NCI-H1930 (cell line): ENCODE measurements at places on chromosomes 7 and 10.

GRCh38 chr10:115355162-115355760 lies 262.1 kb downstream of the ATRNL1 start:
- peak; percentile 17 for DNase-seq

GRCh38 chr10:110269374-110270318 lies 35.1 kb downstream of the SMNDC1 start:
- no peak for DNase-seq

DNA sequence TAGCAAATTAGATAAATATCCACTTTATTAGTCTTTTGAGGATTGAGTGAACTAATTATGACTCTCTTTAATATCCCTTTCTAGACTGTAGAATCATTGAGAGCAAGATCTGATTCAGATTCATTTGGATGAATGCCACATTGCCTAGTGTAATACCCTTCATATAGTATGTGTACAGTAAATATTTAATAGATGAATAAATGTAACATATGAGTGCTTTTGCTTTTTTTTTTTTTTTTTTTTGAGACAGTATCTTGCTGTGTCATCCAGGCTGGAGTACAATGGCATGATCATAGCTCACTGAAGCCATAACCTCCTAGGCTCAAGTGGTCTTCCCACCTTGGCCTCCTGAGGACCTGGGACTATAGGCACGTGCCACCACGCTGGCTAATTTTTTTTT lies 14.8 kb downstream of the SAMD8 start:
- no peak for DNase-seq

DNA sequence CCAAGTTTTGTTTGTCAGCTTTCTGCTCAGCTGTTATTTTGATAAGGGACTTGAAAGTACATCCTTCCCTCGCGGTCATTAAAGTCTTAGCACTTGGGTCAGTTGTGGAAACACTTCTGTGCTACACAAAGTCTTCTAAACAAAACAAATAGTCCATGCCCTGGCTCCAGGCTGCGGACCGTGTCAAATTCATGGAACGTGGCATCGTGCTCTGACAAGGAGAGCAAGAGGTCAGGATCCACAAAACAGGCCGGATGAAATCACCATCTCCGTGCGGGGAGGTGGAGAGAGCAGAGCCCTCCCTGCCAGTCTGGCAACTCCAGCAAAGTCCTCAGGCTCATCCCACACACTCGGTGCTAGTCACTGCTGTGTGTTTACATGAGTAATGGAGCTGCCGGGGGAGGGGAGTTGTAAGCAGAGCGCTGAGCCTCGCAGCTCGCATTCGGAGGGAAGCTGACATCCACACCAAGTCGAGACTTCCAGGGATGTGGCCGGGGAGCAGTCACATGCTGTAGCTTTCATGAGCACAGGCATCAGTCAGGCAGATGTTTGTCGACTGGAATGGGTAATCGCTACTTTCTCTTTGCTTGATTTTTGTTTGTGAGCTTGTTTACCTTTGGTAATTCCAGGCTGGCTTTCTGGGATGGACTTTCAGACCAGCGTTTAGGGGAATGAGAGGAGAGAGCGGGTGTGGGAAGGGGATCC lies 147.6 kb downstream of the ARID5B start:
- DNase-seq: no peak

DNA sequence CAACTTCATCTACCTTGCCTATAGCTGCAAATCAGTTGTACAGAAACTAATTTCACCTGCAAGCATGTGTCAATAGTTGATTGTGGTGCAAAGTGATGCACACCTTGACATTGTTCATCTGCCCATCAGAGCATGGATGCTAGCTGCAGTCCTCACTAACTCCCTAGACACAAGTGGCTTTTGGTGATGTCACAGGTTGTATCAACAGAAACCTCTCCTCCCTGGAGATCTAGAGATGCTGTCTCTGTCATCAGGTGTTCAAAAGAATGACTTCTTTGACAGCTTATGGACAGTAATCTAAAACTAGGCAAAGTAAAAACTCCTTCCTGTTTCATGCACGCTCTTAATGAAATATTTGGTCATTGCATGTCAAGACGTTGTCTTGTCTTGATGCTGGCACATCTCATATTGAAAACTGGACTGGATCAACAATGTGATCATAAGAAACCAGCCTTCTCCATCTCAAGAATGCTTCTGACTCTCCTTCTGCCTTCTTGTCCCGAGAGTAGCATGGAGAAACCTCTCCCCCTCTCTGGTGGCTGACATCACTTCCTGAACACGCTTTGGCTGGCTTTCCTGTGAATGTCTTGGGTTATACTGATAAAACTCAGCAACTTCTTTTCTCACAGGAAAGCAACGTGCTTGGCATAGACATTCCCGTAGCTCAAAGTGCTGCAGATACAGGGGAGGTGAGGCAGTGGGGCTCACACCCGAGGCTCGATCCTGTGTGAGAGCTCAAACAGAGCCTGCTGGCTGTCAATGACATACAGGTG lies 176.2 kb upstream of the CDCA7L start:
- no peak for DNase-seq

GRCh38 chr10:103124420-103125096 lies 68.5 kb downstream of the NT5C2 start:
- no peak for DNase-seq

GRCh38 chr7:111094419-111094818 lies 3.5 kb downstream of the LRRN3 start:
- no peak for DNase-seq

DNA sequence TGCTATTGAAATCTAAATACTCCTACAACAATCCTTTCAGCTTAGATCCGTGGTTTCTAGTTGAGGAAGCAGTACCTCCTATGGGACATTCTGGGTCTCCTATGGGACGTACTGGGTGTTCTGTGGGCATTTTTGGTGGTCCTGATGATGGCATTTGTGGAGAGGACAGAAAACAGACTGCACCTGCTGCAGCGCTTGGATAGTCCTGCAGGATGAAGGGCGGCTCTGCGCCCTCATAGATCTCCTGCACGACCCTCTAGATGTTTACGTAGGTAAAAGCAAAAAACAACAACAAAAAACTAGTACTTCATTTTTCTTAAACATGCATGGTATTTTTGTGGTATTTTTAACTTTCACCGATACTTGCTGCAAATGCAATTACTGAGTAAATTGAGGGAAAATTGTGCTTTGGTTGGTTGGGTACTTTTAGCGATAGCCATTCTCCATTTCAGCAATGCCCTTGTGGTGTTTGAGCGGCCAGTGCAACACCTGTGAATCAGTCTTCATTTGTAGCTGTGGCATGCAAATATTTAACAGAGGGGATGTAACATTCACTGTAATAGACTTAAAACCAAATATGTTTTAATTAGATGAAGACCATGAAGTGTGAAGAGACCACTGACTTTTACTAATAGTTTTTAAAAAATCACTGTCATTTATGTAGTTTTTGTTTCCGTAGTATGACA lies 461.2 kb downstream of the SDK1 start:
- DNase-seq: no peak

DNA sequence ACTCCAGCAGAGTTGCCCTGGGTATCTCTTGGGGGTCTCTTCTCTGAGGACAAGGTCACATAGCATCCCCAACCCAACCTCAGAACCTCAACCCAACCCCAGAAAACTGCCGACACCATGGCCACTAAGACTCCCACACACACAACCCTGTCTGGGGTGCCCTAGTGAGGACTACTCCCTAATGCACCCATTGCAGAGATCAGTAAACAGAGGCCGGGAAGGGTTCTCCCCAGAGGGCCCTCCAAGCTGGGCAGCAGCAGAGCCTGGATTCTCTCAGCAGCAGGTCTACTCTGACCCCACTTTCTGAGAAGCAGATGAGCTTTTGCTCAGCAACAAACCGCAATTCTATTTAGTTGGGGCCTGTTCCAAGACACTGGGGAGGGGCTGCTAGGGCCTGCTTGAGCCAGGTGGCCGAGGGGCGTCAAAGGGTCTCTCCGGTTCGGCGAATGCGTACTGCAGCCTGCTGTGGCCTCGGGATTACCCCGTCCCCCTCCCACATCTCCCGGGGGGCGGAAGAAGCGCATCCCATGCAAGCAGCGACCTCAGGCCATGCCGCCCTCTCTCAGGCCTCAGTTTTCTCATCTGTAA lies 828 bp downstream of the OGDHL start:
- no peak for DNase-seq

- no peak for DNase-seq
Observed at GRCh38 chr7:630111-630511, 96.4 kb upstream of the DNAAF5 start.

GRCh38 chr7:13846386-13846785 lies 143.1 kb downstream of the ETV1 start:
- DNase-seq: no peak

DNA sequence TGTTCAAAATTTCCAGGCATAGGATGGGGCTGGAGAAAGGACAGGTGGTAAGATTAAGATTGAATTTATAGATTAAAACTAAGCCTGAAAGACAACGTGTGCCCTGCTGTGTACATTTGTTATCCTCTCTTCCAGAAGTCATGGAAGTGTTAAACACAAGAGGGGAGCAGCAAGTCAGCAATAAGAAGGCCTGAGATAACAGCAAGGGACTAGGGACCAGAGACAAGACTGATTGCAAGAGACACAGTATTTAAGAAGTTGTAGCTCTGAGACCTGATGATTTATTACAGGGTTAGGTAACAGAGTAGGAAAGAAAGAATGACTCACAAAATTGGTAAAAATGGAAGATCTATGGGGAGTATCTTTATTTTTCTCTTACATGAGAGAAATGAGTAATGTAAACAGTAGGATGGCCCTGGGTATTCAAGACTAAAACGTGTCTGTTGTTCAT lies 55.7 kb upstream of the COL1A2 start:
- DNase-seq: no peak

DNA sequence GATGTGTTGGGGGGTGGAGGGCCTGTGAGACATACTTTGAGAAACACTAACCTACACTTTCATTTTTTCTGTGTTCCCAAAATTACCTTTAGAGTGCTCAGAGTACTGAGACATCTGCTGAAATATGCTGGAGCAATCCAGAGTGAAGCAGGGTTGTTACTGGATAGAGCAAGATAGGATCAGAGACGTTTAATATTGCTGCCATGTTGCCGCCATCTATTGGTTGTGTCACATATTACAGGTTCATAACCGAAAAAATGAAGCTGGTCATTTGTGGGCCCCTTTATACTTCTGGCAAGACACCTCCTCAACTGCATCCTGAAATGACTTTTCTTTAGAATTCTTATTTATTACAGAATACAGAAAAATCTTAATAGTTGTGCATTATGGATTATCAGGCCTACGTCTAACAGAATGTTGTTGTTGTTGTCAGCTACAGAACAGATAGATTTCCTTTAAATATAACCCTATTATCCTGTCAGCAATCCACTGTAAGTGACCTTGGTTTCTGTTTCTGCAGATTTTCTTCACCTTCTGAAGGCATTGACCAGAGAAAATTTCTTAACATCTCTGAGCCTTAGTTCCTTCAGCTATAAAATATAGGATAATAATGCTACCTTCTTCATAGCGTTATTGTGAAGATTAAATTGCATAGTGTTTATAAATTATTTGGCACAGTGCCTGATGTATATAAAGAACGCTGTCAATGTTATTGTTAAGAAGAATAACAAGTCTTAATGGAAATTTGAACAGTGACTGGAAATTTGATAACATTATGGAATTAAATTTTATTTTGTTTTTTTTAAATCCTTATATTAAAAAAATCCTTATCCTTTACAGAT lies 16.2 kb upstream of the DLD start:
- DNase-seq: peak; percentile 35

GRCh38 chr7:90804370-90804769 lies 208.2 kb downstream of the CDK14 start:
- DNase-seq: no peak

DNA sequence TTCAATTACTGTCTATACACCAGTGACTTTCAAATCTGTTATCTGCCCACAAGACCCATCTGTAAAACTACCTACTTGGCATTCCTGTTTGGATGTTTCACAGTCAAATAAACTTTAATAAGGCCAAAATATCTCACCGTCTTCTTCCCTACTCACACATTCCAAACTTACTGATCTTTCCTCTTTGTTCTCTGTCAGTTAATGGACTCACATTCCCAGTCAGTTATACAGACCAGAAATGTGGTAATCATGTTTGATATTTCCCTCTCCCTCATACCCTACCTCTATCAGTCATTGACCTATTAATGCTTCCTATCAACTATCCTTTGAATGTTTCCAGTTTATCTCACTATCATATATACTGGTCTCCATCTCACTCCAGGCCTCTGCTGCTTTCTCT lies 28.5 kb upstream of the HDAC9 start:
- DNase-seq: no peak

DNA sequence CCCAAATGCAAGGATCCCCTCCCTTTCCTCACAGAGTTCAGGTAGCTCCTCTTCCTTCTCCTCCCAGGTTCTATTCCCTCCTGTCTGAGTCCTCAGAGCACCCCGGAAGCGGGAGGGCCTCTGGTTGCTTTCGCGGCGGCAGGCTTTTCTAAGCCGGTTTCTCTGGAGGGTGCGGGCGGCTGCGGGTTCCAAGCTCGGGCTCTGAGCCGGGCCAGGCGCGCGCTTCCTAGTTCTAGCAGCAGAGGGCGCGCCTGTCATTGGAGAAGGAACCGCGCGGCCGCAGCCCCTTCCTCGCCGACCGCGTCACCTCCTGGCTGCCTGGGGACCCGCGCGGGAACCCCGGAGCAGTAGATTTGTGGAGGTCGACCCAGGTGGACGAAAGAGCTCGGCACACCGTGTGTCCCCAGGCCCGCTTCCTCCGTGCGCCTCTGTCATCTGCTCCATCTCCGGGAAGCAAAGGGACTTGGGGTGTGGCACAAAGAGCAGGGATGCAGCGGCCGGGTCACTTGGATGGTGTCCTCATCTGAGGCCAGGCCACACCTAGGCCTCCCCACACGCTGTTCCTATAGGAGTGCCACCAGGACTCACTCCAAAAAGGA lies 389.0 kb upstream of the PODXL start:
- peak; percentile 59 for DNase-seq

- no peak for DNase-seq
Observed at GRCh38 chr10:96919785-96920430, 87.8 kb downstream of the LCOR start.

- no peak for DNase-seq
Observed at GRCh38 chr7:141369422-141369821, 181.8 kb upstream of the AGK start.

GRCh38 chr7:47734287-47734948 lies 152.5 kb upstream of the TNS3 start:
- no peak for DNase-seq

- no peak for DNase-seq
Observed at GRCh38 chr7:18995811-18996426, 121.5 kb downstream of the TWIST1 start.

- no peak for DNase-seq
Observed at GRCh38 chr10:21315645-21316220, 209.7 kb downstream of the SKIDA1 start.
